ENCODE measurements at places on chromosomes 3 and 15. TPM values are rescaled to one million over a fixed set of nuclear protein-coding genes. Genes with fewer than 3 reads are reported as not detected.

AHSG gene
- 0.62 TPM for polyA plus RNA-seq

GOLGB1 gene
- polyA plus RNA-seq = 98.7 TPM

VWA5B2 gene
- 2.2 TPM for polyA plus RNA-seq

AMIGO3 gene
- 2.6 TPM for polyA plus RNA-seq

XIRP1 gene
- 0.25 TPM for polyA plus RNA-seq

RNF7 gene
- polyA plus RNA-seq = 97.5 TPM

RBP2 gene
- 0.75 TPM for polyA plus RNA-seq

MYRIP gene
- polyA plus RNA-seq = 1.6 TPM
